ENCODE measurements at places on chromosomes 2 and 18.

- DNase-seq: no peak
Observed at GRCh38 chr2:111118481-111118980, 2.2 kb upstream of the BCL2L11 start.

DNA sequence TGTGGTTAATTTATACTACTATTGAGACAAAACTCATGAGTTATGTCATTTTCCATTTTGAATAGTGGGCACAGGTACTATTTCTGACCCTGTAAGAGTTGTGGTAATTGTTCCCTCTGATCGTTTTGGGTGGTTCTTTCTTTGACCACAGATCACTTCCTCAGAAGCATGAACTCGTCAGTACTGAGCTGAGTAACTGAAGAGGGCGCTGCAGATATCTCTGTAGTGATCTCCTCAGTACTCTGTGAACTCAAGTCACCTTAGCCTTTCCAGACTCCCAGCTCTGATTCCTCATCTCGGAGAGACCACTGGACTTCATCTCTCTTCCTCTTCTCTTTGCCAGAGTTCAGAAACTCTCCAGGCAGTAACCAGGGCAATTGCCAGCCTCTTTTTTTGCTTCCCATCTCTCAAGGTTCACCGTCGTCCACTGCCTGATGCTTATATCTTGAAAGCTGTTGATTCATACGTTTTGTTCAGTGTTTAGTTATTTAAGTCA, 9.4 kb upstream of the IL1RL1 start:
- no peak for DNase-seq

GRCh38 chr2:230416061-230416721, at the start of gene SP100:
TSS of gene SP100 (plus strand) at chr2:230416201. CDS start at chr2:230416297, 96 bp downstream.
- DNase-seq: peak; percentile 47

DNA sequence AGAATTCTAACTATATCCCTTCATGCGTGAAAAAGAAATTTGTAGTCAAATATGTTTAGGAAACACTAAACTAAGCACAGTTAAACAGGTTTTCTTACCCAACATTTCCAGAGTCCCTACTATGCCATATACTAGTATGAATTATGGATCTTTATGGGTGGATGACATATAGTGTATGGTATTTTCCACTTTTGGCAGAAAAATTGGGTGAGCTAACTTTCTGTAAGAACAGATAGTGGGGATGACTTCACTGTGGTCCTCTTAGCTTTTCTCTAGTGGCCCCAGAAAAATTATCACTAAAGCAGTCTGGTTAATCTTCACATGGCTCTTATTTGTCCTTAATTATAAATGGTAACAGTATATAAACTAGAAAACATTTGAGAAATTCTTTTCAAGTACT, 240.0 kb upstream of the GULP1 start:
- no peak for DNase-seq

DNA sequence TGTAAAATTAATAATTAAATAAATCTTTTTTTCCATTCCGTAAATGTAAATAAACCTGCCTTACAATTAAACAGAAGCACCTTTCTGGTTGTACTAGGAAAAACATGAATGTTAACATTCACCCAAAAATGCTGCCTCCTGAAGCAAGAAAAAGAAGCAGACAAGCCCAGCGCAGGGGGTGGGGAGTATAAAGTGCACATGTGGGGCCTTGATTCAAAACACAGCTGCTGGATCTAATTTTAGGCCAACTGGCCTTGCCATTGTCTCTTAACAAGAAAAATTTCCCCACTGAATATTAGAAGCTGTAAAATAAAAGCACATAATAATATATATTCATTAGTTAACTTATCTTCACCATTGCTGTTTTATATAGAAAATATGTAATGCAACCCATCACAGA, 28.3 kb downstream of the TCF4 start:
- DNase-seq: no peak

- DNase-seq: no peak
Observed at GRCh38 chr18:6058941-6059340, 163.6 kb upstream of the TMEM200C start.

DNA sequence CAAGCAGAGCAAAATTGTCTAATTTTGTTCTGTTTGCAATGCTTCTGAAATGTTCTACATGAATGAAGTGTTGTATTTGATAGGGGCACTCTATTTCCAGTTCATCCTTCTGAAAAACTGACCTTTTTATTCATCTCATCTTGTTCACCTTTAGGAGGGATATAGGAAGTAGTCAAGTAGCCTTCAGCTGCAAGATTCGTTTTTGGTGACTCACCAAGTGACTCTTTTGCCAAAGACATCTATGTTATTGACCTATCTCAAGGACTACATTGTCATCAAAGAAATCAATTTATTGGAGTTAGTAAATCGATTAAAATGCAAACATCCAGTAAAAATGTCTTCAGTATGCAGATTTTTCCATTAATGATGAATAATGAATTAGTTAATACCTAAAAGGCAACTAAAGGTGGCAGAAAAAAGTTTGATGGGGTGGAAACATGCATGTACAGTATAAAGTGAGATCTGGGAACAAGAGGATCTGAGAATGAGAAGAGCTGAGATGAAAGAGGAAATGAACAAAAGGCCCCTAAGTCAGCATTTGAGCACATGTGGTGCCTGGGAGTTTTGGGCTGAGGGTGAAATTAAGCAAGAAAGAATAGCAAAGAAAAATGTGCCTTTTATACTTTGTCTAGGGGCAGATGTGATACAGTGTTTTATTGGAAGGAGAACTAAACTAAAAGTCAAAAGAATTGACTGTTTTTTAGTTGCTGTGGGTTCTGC, 255.1 kb upstream of the LINC00305 start:
- no peak for DNase-seq

- peak; percentile 13 for DNase-seq
Observed at GRCh38 chr2:192195548-192196418, 1.1 kb upstream of the TMEFF2 start.

GRCh38 chr2:120418174-120418787, 72.3 kb downstream of the INHBB start:
- DNase-seq: no peak

GRCh38 chr18:24266131-24266530, 127.3 kb downstream of the CABYR start:
- no peak for DNase-seq

DNA sequence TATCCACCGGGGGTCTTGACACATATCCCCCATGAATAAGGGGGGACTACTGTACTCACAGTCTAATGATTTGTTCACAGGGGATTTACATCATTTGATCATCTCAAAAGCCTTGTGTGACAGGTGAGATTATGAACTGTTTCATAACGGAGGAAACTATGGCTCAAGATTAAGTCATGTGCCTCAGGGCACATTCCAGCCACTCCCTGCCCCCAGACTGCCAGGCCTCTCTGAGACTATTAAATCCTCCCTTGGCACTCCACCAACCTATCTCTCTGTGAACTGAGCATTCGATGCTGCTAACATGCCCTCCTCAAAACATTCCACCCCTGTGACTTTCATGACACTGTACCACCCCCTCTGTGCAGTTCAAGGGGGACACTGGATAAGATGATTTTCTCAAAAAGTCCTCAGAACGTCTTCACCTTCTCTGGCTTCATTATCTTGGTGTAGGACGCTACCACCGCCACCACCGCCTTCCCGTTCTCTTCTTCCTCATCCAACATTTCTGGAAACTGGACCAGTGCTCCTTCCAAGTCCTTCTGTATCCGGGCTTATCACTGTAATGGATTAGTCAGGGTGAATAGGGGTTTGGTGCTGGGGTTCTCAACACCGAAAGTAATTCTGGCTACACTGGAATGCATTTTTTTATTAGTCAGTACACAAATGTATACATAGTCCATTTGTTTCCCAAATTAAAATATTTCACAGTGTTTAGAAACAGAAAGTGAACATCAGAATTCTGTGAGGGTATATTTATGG, 169.6 kb downstream of the KCNS3 start:
- DNase-seq: peak; percentile 19

DNA sequence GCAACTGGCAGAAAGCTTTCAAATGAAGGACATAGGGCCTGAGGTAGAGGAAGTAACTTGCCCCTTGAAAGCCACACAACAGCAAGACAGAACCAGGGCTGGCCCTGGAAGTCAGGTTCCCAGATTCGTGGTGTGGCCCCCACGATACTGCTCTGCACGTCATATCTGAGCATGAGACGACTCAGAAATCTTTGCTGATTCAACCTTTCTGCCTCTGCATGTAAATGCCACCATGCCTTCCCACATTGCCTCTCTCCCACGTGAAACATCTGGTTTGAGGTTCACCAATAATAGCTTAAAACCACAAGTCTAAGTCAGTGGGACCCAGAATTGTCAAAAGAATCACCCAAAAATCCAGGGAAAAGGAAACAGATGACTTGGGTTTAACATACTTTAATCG, 214.0 kb upstream of the TRIB2 start:
- DNase-seq: no peak

- no peak for DNase-seq
Observed at GRCh38 chr18:64566456-64566855, 417.6 kb upstream of the LINC00305 start.

- DNase-seq: no peak
Observed at GRCh38 chr2:15893689-15894480, 46.5 kb upstream of the MYCN start.

DNA sequence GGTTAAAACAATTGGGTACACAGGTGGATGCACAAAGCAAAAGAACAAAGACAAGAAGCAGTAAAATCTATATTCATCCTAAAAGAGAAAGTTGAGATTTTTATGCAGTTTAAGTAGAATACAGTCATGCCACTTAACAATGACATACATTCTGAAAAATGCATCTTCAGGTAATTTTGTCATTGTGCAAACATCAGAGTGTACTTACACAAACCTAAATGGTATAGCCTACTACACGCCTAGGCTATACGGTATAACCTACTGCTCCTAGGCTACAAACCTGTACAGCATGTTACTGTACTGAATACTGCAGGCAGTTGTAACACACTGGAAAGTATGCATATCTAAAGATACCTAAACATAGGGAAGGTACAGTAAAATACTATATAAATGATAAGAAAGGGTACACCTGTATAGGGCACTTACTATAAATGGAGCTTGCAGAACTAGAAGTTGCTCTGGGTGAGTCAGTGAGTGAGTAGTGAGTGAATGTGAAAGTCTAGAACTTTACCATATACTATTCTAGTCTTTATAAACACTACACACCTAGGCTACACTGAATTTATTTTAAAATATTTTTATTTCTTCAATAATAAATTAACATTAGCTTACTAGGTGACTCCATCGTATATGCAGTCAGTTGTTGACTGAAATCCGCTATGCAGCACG, 132.9 kb downstream of the BARD1 start:
- DNase-seq: no peak

Data from H54 (cell line).